ENCODE measurements at places on chromosomes 4 and X. TPM values are rescaled to one million over a fixed set of nuclear protein-coding genes. Genes with fewer than 3 reads are reported as not detected.

DNA sequence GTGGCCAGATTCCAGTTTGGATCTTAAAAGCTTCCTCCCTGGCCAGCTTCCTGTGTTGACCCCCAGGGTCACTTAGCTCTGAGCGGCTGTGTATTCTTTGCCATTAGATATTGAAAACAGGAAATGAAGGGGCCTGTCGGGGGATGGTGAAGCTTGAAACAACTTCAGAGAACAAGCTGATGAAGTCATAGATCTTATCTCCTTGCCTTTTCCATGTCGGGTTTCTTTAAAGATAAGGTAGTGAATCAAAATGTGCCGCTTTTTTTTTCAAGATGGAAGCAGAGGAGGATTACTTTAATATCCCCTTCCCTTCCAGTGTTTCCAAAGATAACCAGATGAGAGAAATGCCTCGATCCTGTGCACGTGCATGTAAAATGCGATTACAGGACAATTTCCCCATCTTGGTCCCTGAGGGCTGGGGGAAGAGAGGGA lies 508.5 kb downstream of the MID1IP1 start:
- DNase-seq: no peak

TLR6 gene
- total RNA-seq: 0.11 TPM

DNA sequence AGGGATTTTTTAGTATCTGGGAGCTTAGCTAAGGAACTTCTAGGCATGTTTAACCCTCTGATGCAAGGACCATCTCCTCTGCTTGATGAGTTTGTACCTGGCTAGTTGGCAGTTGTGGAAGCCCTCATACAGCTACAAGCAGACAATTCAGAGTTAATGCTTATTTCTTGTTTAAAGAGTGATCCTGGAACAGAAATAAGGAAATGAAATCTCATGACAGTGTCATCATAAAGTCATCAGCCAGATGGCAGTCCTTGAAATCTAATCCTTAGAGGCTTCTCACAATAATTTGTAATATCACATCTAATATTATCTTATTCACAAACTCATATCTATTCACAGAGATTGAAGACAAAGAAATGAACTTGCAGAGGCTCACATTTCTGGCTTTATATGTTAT lies 581.6 kb upstream of the FTHL17 start:
- DNase-seq: no peak

RPL39 gene
- total RNA-seq: 2,929 TPM
